Stimulated activated CD4-positive, alpha-beta T cell treated with anti-CD3 and anti-CD28 coated beads, TNF-alpha, amount 100 ng/mL, for 48 hours (primary cell): ENCODE measurements at places on chromosomes 3 and 15.

- no peak for DNase-seq
These were observed 35.3 kb downstream of the ANXA2 start for GRCh38 chr15:60362321-60363086.

GRCh38 chr15:67080118-67080899 lies 14.9 kb downstream of the SMAD3 start:
- no peak for DNase-seq

GRCh38 chr3:132606085-132606484 lies 9.0 kb downstream of the ACKR4 start:
- no peak for DNase-seq

DNA sequence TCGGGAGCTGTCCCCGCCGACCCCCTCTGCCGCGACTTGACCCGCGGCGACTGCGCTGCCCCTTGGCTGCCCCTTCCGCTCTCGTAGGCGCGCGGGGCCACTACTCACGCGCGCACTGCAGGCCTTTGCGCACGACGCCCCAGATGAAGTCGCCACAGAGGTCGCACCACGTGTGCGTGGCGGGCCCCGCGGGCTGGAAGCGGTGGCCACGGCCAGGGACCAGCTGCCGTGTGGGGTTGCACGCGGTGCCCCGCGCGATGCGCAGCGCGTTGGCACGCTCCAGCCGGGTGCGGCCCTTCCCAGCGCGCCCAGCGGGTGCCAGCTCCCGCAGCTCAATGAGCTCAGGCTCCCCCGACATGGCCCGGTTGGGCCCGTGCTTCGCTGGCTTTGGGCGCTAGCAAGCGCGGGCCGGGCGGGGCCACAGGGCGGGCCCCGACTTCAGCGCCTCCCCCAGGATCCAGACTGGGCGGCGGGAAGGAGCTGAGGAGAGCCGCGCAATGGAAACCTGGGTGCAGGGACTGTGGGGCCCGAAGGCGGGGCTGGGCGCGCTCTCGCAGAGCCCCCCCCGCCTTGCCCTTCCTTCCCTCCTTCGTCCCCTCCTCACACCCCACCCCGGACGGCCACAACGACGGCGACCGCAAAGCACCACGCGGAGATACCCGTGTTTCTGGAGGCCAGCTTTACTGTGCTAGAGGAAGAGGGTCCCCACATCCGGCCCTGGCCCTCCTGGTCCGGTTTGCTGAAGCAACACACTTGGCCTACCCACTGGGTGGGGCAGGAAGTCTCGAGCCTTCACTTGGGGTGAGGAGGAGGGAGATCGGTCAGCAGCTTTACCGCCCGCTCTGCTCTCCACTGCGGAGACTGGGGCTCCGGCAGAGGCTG lies at the start of gene RASSF1:
Gene RASSF1, minus strand, starts transcription at position 389 of the 882 bp plus-strand sequence. Its CDS starts 31 bp downstream, at position 358.
- no peak for DNase-seq

- no peak for DNase-seq
These were observed 66.5 kb upstream of the FNDC3B start for GRCh38 chr3:171972871-171973348.

DNA sequence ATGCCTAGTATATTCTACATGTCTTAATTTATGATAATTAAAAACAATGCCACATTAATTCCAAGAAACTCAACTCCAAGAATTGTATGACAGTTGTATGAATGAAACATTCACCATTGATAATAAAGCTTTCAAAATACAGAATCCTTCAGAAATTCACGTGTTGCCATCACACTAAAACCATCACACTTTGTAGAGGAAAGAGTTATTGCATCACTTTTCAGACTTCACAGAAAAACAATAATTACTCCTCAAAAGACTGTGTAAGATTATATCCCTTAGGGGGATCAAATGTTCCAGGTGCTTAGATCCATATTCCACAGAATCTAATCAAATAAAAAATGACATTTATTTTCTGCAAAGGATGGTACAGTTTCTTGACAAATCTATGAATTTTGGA lies 85.0 kb downstream of the OSBPL10 start:
- no peak for DNase-seq

GRCh38 chr3:148697306-148698189 lies at the start of gene AGTR1:
Gene AGTR1 (plus strand): TSS chr3:148697903. CDS start chr3:148741036, 43,133 bp downstream.
- DNase-seq: no peak

DNA sequence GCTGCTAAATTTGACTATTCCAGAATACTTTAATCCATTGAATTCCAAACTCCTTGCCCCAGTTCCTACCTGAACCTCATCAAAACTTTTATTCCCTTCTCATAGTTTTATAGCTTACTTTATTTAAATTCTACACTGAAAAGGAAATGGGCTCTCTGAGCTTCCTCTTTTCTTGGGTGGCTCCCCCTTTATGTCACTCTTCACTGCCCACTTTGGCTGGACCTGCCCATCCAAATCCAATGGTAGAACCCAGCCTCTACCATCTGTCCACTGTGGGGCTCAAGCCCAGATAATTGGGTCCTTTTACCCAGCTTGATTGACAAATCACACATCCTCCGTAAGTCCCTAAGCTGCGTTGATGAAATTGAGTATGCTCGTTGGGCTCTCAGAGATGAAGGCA lies 216.5 kb downstream of the BBX start:
- DNase-seq: no peak

DNA sequence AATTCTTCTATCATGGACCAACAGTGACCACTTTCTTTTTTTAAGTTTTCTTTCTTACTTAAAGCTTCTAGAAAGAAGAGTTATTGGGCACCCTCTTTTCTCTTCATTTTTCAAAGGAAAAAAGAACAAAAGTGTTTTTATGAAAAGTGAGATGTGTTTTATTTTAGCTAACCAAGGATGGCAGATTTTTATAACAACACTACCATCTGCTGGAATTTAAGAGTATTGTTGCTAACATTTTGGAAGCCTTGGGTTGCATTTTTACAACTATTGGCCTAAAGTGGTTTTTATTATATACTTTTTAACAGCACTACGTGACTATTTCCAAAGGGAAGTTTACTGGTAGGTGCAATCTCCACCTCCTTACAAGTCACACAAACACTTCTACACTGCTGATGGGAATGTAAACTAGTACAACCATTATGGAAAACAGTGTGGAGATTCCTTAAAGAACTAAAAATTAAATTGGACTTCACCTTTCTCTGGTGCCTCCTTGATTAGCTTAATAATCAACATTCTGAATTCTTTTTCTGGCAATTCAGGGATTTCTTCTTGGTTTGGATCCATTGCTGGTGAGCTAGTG lies 237.7 kb upstream of the AGTR1 start:
- no peak for DNase-seq

GRCh38 chr15:62869116-62869515 lies 173.4 kb upstream of the TPM1 start:
- no peak for DNase-seq

- no peak for DNase-seq
These were observed 314.3 kb upstream of the RASGRP1 start for GRCh38 chr15:38878926-38879325.

- DNase-seq: no peak
These were observed 56.9 kb downstream of the FLNB start for GRCh38 chr3:58064923-58065638.

DNA sequence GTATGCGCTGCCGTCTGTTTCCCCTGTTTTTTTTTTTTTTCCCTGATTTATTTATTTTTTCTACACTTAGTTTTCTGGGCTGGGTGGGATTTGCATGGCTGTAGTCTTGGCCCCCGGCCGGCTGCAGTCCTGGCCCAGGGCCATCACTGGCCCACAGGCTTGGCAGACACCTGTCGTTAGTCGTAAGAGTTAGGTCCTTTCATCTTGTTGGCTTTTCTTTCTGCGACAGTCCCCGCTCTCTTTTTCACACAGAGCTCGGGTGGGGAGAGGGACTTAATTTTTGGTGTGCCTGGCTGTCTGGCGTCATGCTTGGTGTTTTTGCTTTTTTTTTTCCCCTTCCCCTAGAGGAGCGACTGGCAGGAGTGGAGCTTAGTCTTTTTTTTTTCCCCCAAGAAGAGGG lies 183.4 kb downstream of the KLF13 start:
- DNase-seq: no peak

DNA sequence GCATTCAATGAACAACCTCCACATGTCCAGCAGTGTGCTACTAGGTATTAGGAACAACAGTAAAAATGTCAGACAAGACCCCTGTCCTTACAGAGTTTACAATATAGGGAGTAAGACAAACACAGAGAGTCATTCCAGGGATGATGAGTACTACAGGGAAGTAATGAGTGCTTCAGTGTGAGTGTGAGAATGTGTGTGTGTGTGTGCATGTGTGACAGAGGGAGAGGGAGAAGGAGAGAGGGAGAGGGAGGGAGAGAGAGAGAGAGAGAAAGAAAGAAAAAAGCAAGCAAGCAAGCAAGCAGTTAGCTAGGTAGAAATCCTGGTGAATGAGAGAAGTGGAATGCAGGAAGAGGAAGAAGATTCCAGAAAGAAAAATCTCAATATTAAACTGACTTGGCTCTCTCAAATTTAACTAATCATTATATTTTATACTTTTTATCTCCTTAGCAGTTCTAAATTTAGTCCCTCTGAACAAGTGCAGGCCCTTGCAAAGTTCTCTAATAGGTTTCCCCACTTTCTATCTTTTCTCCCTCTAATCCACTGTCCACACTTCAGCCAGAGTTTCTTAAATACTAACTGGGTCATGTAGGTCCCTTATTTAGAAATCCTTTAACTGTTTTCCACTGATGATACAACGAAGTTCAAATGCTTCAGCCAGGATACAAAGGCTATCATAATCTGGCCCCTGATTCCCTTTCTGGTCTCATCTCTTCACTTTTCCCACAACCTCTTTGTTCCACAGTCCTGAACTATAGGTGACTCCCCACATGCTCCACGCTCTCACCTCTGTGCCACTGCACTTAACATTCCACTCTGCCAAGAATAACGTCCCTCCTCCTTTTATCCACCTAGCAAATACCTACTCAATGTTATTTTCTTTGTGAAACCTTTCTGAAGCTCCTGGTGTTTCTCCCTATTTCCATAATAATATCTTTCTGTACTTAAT lies 10.3 kb downstream of the DCBLD2 start:
- no peak for DNase-seq

DNA sequence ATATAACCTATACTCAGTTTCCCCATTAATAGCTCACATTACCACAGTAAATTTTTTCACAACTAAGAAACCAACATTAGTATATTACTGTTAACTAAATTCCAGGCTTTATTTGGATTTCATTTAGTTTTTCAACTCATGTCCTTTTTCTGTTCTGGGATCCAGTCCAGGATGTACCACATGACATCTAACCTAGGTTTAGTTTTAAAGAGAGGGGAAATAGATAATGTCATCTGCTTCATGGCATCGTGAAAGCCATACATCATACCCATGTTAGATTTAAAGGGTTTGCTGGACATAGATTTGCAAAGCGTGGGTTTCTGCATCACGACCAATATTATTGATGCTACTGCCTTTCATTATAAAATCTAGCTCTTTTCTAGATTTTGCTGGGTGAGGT lies 33.2 kb upstream of the RPP14 start:
- no peak for DNase-seq

DNA sequence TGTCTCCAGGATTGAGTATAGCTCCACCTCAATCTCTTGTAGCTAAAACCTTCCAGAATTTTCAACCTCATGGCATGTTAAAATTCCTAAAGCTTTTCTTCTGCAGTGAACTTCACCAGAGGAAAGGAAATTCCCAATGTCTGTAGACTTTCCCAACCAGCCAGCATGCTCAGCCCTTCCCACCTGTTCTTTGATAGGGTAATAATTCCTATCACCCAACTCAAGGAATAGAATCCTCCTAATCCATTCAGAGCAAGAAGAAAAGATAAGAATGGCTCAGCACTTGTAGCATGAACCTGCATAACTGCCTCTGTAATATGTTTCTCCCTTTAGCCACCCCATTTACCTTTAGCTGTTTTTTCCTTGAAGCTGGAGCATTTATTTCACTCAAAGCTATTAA lies 301.8 kb upstream of the GADL1 start:
- DNase-seq: no peak

DNA sequence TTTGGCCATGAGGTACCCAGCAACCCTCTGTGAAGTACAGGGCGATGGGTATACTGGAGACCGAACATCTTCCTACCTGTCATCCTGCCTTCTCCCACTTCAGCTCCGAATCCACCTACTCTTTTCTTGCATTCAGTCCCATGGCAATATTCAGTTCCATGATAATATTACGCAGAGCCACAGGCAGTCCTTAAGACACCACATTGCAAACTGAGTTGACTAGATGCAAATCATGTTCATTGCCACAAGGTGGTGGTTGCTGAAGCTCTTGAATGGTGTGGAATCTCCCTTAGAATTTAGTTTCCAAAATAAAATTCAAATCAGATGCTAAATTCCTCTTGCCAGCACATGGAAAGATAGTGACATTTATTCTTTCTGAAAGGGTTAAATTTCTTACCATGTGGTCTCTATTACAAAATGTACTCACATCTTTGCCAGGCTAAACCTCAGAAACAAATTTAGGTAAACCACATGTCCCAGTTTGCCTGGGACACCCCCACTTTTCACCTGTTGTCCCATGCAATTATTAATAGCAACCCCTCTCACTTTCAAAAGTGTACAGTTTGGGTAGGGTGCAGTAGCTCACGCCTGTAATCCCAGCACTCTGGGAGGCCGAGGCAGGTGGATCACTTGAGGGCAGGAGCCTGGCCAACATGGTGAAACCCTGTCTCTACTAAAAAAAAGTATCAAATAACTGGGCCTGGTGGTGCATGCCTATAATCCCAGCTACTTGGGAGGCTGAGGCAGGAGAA lies 1.7 kb upstream of the NME9 start:
- no peak for DNase-seq

DNA sequence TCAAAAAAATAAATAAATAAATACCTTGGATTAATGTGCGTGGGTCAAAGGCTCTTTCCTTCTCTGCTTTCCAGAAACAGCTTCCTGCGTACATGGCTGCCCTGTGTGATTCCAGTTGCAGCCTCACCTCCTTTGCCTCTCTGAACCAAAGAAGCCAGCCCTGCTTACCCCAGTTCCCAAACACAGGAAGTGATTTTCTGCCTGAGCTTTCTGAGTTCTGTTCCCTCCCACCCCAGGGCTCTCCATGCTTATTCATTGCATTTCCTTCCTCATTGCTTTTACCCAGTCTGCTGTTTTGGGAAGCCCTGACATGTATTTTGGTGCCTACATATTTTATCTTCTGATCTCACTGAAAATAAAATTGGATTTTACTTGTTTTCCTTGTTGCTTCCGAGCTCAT lies 15.4 kb downstream of the ZSCAN2 start:
- DNase-seq: no peak

GRCh38 chr15:34984889-34985630 lies 3.0 kb downstream of the ZNF770 start:
- DNase-seq: no peak

DNA sequence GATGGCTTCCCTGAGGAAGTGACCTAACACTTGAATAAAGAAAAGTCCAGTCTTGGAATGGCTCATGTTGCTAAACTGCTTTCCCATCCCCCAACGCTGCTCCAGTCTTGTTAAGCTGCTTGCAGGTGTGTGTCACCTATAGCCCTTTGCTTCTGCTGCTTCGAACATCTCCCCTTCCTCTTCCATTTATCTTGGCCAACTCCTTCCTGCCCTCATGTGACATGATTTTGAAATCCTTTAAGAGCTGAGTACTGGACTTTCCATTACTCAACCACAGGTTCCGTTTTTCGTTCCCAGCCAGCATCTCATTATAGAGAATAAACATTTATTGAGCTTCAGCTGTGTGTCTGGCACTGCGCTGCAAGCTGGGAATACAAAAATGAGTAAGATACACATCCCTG lies 1.7 kb downstream of the ATG7 start:
- DNase-seq: no peak

- DNase-seq: no peak
These were observed 14.3 kb upstream of the SRP14 start for GRCh38 chr15:40053079-40053830.
